ENCODE measurements at places on chromosomes 2 and 18.

GRCh38 chr2:159797543-159798375 is at the start of gene CD302:
CD302 (minus strand) TSS chr2:159798208; CDS start chr2:159798198, 10 bp downstream.
- peak; percentile 85 for DNase-seq

DNA sequence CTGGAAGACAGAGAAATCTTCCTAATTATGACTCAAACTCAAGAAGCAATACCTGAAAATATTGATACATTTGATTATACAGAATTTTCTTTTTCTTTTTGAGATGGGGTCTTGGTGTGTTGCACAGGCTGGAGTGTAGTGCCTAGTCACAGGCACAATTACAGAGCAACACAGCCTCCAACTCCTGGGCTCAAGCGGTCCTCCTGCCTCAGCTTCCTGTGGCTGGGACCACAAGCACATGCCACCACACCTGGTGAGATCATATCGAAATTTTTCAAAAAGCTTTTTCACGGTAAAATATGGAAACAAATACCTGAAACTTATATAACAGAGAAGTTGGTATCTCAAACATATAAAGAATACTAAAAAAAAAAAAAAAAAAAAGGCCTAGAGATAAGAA is 27.9 kb downstream of the TGFBRAP1 start:
- no peak for DNase-seq

- no peak for DNase-seq
These were observed 484.7 kb downstream of the BCL11A start for GRCh38 chr2:60068755-60069154.

GRCh38 chr18:71242981-71243380 is 954.1 kb downstream of the SOCS6 start:
- no peak for DNase-seq

DNA sequence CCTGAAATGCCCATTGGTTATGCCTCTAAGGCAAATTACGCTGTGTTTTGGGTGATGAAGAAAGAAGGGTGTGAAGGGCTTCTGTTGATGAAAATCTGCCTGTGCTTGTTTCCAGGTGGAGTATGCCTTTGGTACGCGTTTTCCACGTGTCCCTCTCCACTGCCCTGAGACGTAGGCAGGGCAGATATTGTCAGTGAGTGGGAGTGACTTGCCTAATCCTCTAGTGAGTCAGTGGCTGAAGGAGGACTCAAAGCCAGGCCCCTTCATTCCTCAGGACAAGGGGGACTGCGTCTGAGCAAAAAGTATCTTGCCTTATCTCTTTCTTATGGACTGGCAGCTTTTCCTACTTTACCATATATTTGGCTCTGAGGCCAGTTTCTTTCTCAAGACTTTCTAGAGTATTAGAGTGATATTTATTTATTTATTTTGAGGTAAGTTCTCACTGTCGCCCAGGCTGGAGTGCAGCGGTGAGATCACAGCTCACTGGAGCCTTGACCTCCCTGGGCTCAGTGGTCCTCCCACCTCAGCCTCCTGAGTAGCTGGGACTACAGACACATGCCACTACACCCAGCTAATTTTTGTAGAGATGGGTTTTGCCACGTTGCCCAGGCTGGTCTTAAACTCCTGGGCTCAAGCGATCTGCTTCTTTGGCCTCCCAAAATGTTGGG is 10.2 kb downstream of the RALB start:
- DNase-seq: no peak

GRCh38 chr18:32730620-32731091 is 42.2 kb downstream of the KLHL14 start:
- DNase-seq: no peak

DNA sequence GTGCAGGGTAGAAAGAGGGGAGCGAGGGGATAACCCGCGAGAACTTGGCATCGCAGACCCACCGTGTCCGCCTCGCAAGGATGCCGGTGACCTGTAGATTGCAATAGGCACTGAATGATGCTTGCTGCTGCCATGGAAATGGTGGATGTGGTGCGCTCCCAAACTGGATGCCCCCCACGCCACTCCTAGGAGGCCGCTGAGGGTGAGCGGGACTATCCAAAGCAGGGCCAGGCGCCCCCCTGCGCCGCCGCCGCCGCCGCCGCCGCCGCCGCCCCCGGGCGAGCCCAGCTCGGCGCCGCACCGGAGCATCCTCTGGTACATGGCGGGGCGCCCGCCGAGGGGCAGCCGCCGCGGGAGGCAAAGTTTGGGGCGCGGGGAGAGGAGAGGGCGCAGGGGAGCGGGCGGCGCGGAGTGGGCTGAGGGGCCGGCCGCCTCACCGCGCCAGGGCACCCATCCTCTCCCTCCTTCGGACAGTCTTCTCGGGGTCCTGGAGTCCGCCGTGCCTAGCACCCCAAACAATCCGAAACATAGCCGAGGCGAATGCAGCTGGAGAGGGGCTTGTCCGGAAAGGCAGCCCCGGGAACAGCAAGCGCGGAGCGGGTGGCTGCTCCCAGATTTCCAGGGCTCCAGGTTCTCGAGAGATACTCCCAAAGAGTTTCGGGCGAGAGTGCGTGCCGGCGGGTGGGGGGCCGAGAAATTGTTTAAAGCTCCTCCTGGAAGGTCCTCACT is 685.1 kb downstream of the NRXN1 start:
- peak; percentile 83 for DNase-seq

DNA sequence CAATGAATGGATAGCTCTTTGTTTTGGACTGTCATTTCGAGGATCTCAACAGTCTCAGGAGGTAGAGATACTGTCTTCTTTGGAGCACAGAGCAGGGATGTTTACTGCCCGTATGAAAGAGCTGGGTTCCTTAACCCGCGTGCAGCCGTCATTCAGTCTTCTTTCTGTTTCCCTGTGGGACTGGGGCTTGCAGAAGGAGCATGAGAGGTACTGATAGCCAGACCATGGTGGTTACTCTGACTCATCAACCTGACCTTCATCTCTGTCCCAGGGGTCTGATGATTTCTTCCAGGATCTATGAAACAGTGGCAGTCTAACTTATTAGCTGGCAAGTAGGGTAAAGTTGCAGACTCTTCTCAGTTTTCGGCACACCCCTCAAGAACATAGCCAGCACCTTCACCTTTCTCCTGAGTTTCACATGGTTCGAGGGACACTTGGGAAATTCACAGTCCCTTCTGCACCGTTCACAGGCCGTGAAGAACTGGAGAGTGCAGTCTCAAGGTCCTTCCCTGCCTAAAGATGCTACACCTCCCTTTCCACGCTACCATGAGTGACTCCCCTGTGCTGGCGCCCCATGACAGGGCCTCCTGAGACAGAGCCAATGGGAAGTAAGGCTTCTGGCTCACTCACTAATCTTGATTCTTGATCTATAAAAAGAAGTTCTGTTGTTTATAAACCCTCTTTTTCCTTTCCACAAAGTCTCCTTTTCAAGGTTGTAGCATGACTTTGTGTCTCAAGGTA is 226.2 kb downstream of the MC4R start:
- DNase-seq: no peak

GRCh38 chr18:51867767-51868166 is 472.2 kb upstream of the DCC start:
- DNase-seq: no peak

- DNase-seq: no peak
These were observed 38.0 kb downstream of the CYP1B1 start for GRCh38 chr2:38037757-38038621.

GRCh38 chr2:98333922-98334321 is 12.3 kb upstream of the CNGA3 start:
- no peak for DNase-seq

GRCh38 chr2:67145851-67146250 is 251.3 kb upstream of the ETAA1 start:
- DNase-seq: no peak

GRCh38 chr2:26614216-26615138 is 26.7 kb downstream of the CIB4 start:
- DNase-seq: peak; percentile 81

- no peak for DNase-seq
These were observed 150.2 kb upstream of the ZEB2 start for GRCh38 chr2:144670080-144670479.

- no peak for DNase-seq
These were observed 41.7 kb upstream of the MALL start for GRCh38 chr2:110157153-110157793.

- DNase-seq: no peak
These were observed 41.9 kb downstream of the MAIP1 start for GRCh38 chr2:199997296-199997695.

DNA sequence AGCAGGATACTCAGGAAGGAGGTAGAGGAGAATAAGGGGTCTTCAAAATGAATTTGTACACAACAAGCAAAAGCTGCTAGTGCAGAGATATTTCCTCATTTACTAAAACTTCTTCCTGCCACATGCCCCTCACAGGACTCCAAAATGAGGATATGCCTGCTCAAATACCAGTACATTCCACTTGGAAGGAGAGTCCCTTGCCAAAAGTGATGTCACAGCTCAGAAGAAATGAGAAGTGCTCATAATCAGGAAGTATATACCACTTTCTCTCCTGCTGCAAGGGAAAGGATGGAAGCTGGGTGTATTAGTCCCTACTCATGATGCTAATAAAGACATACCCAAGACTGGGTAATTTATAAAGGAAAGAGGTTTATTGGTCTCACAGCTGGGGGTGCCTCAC is 87.7 kb upstream of the FSHR start:
- DNase-seq: no peak

GRCh38 chr18:30378097-30378496 is 664.4 kb downstream of the DSC3 start:
- DNase-seq: no peak

DNA sequence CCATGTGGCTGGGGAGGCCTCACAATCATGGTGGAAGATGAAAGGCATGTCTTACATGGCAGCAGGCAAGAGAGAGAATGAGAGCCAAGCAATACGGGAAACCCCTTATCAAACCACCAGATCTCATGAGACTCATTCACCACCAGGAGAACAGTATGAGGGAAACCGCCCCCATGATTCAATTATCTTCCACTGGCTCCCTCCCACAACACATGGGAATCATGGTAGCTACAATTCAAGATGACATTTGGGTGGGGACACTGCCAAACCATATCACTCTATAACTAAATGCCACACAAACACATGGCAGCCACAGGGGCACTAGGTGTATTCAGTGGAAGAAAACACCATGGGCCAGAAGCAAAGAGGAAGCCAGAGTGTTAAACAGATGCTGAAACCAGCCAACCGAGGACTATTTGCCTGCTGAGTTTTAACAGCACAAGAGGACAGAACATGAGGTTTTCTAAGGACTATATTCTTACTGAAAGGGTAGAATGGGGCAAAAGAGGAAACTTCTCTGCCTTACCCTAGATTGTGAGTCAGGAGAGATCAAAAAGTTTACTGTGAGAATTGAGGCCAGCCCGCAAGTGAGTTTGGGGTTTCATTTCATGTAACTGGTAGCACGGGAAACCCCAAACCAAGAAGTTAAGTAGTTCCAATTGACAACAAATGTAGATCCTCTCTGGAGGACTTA is 49.2 kb downstream of the SIGLEC15 start:
- no peak for DNase-seq

DNA sequence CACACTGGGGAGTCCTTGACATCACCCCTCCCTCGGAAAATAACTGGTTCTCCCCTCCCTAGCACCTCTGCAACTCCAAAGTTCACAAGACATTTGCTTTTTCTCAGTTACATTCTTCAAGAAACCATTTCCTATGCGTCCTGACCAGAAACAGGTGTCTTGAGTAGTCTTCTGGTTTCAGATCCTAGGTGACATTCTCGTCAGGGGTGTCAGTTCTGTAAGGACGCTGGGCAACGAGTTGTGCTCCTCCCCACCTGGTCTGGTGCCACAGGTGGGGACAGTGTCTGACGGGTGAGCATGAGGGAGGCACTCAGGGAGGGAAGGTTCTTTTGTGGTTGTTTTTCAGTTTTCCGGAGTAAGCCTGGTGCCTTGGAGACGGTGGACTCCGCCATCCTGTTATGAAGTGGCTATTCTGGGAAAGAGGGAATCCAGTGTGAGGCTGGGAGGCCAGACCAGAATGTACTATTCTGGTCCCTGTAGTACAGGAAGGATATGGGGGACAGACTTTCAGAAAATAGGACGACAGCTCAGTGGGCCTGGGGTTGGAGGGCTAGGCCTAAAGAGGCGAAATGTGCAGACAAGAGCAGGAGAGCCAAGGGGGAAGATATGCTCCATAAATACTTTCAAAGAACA is 50.6 kb downstream of the EPAS1 start:
- no peak for DNase-seq

- no peak for DNase-seq
These were observed 153.6 kb downstream of the MTCL1 start for GRCh38 chr18:8858888-8859511.

GRCh38 chr2:237509151-237509550 is 22.1 kb downstream of the MLPH start:
- DNase-seq: no peak

DNA sequence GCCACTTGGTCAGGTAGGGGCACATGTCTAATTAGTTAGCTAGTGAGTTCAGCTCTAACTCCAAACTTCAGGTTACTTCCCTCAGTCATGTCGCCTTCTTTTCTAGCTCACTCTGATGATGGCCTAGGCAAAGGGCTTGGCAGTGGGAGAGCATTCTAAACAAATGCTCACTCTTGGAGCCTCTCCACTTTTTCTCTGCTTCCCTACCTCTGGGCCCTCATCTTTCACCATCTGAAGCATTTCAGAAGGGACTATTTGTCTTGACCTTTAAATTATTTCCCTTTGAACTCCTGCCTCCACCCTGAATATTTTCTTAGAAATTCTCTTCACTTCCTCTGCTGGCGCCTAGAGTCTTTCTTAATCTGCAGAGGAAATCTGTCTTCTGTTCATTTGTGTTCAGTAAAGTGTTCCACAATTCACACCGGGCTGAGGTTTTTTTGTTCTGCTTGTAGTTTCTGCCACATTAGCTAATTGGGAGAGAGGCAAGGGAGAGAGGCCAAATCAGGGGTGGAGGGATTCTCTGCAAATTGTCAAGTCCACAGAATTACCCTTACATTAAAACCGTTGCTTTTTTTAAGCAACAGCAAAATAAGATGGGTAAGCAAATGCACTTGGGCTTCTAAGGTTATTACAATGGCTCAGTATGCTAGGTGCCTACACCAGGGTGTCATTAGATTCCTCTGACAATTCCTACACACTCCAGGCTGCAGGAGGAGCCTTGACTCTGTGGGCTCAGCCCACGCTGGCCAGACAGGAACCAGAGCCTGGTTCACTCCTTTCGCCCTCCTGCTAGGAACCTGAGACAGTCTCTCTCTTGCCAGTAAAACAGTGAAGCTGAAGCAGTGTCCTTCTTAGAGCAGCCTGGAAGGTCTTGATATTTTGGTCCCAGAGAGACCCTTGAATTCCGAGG is 5.5 kb downstream of the MSGN1 start:
- no peak for DNase-seq

DNA sequence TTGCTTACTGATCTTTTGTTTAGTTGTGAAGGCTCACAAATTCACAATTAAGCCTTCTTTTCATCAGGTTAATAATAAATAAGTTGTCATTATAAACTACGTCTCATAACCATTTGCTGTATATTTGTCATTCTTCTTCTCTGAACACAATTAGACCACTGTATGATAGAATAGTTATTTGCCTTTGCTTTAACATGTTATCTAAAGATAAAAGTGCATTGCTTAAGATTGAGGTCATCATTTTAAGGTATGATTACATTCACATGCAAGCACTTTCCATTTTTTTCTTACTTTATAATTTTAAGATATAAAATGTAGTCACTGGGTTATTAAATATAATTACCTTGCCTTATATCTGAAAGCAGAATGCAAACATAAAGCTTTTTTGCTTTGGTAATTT is 80.1 kb upstream of the GLS start:
- DNase-seq: no peak
